ENCODE measurements at places on chromosomes 6 and 20.

GRCh38 chr6:101986476-101986875 lies 593.0 kb downstream of the GRIK2 start:
- no peak for DNase-seq

- DNase-seq: no peak
These were observed 761.9 kb upstream of the MMS22L start for GRCh38 chr6:98044791-98045470.

DNA sequence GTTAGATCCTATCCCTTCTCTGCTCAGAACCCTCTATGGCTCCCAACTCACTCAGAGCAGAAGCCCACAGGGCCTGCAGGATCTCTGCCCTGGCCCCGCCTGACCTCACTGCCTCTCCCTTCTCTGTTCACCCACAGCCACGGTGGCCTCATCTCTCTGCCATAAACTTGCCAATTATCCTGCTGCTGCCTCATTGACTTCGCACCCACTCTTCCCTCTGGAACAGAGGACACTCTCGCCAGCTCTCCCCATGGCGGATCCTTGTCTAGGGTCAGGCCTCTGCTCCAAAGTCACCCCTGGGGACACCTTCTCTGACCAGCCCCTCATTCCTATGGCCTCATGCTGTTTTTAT lies 86.4 kb downstream of the CEBPB start:
- no peak for DNase-seq

DNA sequence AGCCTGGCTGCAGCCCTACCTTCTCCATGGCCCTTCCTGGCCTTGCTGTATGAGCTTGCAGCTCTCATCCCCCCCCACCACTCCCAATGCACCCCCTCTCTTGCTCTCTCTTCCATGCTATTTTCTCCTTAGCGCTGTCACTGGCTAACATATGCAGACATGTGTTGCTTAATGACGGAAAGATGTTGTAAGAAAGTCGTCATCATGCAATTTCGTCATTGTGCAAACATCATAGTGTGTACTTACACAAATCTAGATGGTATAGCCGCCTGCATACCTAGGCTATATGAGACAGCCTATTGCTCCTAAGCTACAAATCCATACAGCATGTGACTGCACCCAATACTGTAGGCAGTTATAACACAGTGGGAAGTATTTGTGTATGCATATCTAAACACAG lies 27.0 kb downstream of the ANGPT4 start:
- DNase-seq: no peak

- DNase-seq: no peak
These were observed 147.6 kb upstream of the FAM83B start for GRCh38 chr6:54698974-54699373.

DNA sequence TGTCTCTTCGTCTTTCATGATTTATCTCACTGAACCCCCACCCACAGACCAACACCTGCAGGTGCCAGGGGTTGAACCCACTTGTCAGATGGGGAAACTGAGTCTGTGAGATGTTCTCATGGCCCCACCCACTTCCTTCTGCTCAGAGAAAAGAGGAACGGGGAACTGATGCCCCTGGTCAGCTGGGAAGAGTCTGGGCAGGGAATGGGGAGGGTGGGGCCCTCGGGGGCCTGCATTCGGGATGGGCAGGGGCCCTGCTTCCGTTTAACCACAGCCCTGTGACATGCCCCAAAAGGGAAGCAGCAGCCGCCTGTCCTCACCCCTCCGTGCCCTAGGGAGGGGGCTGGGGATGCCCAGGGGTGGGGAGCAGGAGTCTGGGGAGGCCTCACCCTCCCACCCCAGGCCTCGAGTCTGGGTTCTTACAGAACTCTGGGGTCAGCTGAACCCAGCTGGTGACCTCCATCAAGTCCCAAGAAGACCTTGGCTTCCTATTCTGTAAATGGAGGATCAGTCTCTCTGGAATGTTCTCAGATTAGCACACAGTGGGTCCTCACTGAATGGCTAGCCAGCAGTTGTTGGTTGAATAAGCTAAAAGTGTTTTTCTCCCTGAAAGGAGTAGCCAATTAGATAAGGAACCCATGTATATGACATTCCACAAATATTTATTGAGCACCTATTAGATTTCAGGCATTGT lies 81.5 kb downstream of the CEBPB start:
- no peak for DNase-seq

DNA sequence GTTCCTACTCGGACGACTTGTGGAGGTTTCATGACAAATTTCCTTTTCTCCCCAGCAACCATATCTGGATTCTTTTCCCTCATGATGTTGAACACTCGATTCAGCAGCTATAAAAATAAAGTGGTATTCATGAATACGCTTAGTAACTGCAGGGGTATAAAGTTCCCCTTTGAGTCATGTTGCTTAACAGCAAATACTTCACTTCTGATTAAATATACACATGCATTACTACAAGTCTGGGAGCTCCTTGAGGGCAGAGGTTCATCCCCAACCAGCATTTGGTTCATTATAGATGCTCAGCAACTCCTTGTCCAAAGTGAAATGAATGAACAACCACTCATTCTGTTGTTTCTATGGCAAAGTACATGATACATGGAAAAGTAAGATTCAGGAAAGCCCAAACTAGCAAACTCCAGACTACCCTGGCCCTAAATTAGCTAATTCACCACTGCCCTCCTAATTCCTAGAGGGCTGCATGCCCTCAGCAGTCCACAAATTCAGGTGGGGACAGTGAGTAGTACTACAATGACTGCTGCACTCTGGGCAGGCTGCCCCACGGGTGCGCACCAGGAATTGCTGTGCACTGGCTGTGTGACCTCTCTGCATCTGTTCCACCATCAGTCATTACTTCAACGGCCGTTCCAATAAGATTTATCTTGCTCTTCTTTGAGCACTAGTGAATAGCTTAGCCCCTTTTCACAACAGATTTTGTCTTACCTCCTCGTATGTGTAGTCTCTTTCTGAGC lies 15.2 kb downstream of the EIF2S2 start:
- DNase-seq: no peak

DNA sequence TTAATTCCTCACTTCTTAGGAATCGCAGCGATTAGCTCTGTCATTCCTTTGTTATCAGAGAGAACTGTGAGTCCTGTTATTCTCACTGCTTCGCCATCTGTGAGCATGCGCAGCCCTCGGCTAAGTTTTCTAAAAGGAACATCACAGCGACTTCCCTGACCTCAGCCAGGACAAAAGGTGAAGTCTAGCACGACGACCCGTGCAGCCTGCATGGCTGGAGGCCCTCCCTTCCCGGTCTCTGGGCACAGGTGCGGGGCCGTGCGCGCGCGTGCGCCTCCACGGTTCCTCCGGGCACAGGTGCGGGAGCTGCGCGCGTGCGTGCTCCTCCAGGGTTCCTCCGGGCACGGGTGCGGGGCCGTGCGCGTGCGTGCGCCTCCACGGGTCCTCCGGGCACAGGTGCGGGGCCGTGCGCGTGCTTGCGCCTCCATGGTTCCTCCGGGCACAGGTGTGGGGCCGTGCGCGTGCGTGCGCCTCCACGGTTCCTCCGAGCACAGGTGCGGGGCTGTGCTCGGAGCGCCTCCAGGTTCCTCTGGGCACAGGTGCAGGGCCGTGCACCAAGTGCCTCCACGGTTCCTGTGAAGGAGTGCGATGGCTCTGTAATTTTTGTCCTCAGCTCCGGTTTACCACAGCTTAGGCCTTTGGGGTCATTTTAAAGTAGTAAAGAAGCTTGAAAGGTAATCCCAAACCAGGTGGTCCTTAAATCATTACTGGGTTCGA lies 212.3 kb downstream of the ERMARD start:
- DNase-seq: no peak

DNA sequence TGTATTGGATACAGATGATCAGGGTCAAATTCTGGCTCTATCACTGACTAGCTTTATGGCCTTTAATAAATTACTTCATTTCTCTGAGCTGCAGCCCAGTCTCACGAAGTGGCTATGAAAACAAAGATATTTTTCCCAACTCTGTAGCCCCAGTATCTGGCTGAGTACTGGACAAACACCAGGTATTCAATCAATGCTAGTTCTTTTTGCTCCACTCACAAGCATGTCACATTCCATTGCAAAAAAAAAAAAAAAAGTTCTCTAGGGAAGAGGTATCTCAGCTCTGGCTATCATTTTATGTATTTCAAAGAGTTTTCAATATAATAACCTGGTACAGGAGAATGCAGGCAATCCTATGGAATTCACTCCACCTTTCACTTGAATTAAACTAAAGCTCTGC lies 3.1 kb downstream of the CHD6 start:
- DNase-seq: no peak

DNA sequence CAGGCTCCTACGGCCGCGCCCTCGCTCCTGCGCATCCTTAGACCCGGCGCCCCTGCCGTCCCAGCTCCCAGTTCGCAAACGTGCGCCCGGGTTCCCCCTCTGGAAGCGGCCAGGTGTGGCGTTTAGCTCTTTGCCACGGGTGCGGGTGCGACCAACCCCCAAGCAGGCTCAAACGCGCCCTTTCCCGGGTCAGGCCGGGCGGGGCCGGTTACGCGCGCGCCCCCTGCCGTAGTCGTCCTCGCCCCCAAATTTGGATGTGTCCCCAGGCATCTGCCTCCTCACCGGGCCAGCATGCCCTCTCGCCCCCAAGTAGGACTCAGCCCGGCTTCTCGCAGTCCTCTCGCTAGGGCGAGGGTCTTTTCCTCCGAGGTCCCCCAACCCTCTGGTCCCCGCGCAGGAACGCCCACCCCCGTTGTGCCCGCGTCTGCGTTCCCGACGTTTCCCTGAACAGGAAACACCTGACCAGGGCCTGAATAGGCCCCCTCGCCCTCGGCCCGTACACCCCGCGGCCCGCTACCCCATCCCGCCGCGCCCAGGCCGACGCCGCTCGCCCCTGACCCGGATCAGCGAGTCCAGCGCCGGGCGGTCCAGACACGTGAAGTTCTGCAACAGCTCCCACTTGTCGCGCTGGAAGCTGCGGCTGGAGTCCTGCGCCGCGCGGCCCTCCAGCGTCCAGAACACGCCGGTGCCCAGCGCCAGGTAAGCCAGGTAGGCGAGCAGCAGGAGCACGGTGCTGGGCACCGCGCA lies 520 bp downstream of the KCNK17 start:
- no peak for DNase-seq

DNA sequence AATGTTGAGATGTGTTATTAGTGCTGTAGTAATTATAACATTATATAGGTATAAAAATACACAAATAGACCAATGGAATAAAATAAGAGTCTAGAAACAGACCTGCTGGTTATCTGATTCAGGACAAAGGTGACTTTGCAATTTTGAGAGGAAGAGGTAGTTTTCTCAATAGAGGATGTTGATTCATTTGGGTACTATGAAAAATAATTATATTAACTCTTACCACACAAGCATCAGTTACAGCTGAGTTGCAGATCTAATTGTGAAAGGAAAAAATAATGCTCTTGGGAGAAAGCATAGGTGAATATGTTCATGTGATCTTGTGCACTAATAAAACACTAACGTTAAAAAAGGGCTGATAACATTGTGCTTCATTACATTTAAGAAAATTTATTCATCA lies 103.0 kb downstream of the BCKDHB start:
- DNase-seq: no peak

DNA sequence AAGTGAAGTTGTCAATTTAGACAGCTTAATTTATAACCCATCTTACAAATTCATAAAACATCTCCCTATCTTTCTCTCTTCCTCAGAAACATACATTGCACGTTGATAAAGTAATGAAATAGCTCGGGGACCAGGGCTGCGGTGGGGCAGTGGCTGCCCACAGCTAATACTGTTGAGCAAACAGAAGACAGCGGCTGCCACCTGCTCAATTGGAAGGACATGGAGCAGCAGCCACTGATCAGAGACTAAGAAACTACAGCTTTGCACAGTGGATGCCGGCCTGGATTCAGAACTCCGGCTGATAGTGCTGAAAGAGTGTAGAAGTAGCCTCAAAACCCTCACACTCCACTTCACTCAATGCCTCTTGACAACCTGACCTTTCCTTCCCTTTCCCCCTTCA lies 157.9 kb upstream of the PDE10A start:
- no peak for DNase-seq

GRCh38 chr6:51209651-51210050 lies 391.0 kb downstream of the TFAP2B start:
- DNase-seq: no peak

DNA sequence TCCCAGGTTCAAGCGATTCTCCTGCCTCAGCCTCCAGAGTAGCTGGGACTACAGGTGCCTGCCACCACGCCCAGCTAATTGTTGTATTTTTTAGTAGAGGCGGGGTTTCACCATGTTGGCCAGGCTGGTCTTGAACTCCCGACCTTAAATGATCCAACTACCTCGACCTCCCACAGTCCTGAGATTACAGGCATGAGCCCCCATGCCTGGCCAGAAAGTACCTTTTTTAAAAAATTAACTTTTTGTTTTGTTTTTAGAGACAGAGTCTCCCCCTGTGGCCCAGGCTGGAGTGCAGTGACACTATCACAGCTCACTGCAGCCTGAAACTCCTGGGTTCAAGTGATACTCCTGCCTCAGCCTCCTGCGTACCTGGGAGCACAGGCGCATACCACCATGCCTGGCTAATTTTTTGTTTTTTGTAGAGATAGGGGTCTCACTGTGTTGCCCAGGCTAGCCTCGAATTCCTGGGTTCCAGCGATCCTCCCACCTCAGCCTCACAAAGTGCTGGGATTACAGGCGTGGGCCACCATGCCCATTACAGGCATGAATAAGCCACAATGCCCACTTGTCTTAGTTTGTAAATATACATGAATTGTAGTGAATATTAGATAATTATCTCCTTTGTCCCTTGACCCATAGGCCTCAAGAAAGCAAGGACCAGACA lies 17.4 kb upstream of the EEF1A1 start:
- no peak for DNase-seq

GRCh38 chr6:84469144-84469543 lies 241.7 kb upstream of the CEP162 start:
- DNase-seq: no peak

GRCh38 chr20:37714978-37715672 lies 21.3 kb downstream of the CTNNBL1 start:
- no peak for DNase-seq

DNA sequence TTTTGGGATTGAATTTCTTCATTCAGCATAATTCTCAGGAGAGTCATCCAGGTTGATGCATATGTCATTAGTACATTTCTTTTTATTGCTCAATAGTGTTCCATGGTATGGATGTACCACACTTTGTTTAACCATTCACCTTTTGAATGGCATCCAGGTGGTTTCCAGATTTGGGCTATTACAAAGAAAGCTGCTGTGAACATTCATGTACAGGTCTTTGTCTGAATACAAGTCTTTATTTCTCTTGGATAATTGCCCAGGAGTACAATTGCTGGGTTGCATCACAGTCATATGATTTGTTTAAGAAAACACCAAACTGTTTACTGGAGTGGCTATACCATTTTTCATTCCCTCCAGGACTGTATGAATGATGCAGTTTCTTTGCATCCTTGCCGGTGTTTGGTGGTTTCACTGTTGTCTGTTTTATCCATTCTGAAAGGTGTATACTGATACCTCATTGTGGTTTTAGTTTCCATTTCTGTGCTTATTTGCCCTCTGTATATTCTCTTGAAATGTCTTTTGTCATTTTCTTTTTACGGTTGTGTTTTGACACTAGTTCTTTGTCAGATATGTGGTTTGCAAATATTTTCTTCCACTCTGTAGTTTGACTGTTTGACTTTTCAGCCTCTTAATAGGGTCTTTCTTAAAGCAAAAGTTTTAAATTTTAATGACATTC lies 8.8 kb downstream of the CDKAL1 start:
- DNase-seq: no peak
